Upper lobe of left lung (tissue), 6 donors: ENCODE measurements at places on chromosomes 13 and 19.

- no peak for DNase-seq
These were observed 60.3 kb upstream of the SPATA13 start for GRCh38 chr13:24100188-24100587.

DNA sequence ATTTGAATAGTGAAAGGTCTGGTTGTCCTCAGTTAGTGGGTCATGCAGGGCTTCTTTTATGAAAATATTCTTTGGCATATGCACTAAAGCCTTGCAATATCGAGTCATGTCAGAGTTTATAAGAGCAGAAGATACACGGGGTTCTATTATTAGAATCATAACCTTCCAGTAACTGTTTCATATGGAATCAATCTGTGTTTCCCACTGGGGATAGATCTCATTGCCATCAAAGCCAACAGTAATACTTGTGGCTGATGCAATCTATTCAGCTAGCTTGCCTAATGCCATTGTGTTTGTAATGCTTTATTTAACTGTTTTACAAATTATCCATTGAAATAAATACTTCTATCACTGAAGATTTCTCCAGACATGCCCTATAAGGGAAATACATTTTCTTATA is 746.9 kb upstream of the PCDH9 start:
- DNase-seq, result no peak

- DNase-seq, result peak; percentile 34
These were observed 3.7 kb upstream of the SIN3B start for GRCh38 chr19:16825312-16826052.

DNA sequence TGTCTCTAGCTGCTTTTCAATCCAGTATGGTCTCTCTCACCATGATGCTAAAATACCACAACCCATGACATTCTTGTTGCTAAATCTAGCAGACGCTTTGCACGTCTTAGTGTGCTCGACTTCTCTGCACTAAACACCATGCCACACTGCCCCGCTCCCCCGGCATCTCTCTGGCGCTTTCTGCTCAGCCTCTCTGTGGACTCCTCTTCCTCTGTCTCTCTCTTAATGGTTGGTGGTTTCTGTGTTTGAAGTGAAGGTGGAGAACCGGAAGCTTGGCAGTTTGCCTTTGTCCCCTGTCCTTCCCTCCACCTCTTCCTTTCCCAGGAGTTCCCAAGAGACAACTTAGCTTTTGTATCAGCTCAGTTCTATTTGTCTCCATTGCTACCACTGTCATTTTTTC is 8.8 kb downstream of the ERCC5 start:
- no peak for DNase-seq

DNA sequence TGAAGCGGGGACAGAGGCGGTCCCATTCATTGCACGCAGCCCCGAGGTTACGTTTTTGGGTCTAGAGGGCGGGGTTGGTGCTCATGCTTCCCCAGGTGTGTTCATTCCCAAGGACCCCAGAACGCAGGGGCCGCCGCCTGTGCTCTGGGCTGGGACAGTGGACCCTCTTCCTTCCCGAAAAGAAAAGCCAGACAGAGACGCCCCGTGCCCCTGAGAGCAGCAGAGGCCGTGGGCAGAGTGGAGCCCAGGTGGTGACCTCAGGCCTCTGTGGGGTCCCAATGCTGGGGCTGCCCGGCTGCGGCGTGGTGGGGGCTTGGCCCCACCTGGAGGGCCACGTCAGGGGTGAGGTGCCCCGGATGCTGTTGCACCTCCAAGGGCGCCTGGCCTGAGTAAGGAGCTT is 15.4 kb downstream of the SGTA start:
- no peak for DNase-seq

DNA sequence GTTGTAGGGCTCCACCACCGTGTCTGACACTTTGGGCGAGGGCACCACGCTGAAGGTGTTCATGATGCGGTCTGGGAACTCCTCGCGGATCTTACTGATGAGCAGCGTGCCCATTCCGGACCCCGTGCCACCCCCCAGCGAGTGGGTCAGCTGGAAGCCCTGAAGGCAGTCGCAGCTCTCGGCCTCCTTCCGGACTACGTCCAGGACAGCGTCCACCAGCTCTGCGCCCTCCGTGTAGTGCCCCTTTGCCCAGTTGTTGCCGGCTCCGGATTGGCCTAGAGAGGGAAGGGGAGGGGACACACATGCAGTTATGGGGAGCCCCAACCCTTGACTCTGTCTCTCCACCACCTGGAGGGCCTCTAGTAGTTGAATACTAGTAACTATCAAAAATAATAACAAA is 6.2 kb downstream of the TUBB4A start:
- DNase-seq, result no peak

GRCh38 chr13:80038371-80038770 is 302.6 kb downstream of the SPRY2 start:
- no peak for DNase-seq

- DNase-seq, result no peak
These were observed 17.1 kb downstream of the DPF1 start for GRCh38 chr19:38206928-38207327.

GRCh38 chr13:108083056-108083455 is 132.3 kb downstream of the LIG4 start:
- DNase-seq, result no peak

- DNase-seq, result no peak
These were observed 32.3 kb downstream of the ATP7B start for GRCh38 chr13:51978796-51979556.

DNA sequence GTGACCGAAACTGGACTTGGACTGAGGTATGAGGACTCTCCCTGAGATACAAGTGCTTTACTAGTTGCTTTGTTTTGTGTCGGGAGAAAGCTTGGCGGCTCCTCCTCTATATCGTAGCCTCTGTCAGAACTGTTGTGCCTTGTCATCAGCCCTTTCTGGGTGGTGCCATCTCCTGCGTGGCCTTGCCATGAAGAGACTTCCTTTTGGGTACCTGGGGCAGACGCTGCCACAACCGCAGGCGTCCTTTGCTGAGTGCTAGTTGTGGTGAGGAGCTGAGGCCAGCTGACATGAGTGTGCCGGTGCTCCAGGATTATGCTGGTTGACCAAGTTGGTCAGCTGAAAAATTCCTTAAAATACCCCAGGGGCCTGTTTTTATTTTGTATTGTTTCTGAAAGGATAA is 124.5 kb downstream of the AKAP11 start:
- DNase-seq, result peak; percentile 0

GRCh38 chr19:54606230-54606629 is 12.8 kb downstream of the LILRA1 start:
- no peak for DNase-seq

- DNase-seq, result no peak
These were observed 81.7 kb upstream of the SLC10A2 start for GRCh38 chr13:103147961-103148360.
